Karpas-422 (cell line): ENCODE measurements at places on chromosomes 4 and X. TPM values are rescaled to one million over a fixed set of nuclear protein-coding genes. Genes with fewer than 3 reads are reported as not detected.

DNA sequence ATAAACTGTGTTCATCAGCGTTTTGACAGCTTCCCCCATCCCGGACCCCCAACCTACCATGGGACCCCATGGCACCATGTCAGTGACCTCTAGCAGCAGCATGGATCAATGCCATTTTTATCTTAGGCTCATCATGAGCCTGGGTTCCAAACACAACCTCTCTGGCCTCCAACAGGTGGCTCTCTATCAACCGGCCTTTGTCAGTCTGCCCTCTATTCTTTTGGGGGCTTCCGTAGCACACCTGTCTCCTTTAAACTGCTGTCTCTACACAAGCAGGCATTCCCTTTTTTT is 721 bp upstream of the TMEM150C start:
- no peaks in the 10 kb centered on the region for H3K4me1 ChIP-seq
- no peaks in the 10 kb centered on the region for H3K36me3 ChIP-seq
- H3K4me3 ChIP-seq, result no peak overlapping the region
- DNase-seq, result no peak
- H3K27ac ChIP-seq, result no peak overlapping the region

DNA sequence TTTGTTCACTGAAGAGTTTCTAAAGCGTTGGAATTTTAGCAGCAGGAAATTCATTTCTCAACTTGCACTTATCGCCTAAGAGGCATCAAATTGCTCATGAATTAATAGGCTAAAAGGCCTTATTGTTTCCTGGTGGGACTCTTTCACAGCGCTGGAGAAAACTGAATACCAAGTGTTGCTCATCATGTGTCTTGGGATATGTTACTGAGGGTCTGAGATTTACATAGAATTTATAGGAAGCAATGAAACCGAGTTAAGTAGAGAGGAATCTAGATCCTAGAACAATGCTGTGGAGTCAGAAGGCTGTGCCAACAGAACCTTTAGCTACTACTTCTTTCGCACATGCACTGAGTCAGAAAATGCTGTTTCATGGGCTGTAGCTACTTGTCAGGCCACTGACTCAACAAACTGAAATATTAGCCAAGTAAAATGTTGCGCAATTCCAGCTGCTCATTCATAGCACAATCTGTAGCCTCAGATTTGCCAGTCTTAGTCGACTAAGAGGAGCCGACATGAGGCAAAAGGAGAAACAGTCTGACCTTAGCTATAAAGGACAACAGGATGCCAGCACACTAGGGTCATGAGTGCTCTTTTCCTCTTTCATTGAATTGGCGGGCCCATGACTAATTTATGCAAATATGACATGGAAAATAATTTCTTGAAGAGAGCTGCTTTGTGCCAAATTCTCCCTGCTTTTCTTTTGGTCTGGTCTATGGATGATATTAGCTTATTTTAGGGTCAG is 35.9 kb upstream of the CXCL8 start:
- H3K4me3 ChIP-seq, result no peak overlapping the region
- H3K27ac ChIP-seq, result no peak overlapping the region
- H3K27me3 ChIP-seq, result no peaks in the 10 kb centered on the region
- DNase-seq, result no peak
- no peaks in the 10 kb centered on the region for H3K4me1 ChIP-seq

ZDHHC15 gene
- total RNA-seq, result not detected in 2 replicates

DNA sequence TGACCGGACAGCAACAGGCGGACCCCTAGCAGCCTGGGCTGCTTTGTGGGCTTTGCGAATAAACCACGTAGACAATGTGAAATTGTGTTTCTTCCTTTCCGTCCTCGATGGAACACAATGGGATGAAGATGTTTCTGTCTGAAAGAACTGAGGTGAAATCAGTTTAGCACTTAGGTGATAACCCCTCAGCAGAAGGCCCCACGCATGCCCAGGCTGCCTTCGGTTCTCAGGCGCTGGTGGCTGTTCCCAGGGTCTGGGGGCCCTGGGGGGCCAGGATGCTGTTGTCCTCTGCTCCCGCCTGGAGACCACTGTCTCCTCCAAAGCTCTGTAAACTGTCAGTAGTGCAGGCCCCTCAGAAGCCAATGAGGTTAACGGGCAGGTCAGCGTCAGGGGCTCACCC is 73.9 kb upstream of the HGFAC start:
- H3K36me3 ChIP-seq, result no peaks in the 10 kb centered on the region
- no peaks in the 10 kb centered on the region for H3K27me3 ChIP-seq
- no peak for DNase-seq
- no peaks in the 10 kb centered on the region for H3K4me1 ChIP-seq
- H3K4me3 ChIP-seq, result no peak overlapping the region

- H3K27ac ChIP-seq, result no peak overlapping the region
- H3K4me1 ChIP-seq, result peaks cover 6% of the 10 kb centered on the region
- H3K36me3 ChIP-seq, result peaks cover 18% of the 10 kb centered on the region
- no peak overlapping the region for H3K4me3 ChIP-seq
- DNase-seq, result no peak
- H3K27me3 ChIP-seq, result no peaks in the 10 kb centered on the region
Measured at GRCh38 chr4:77911842-77912450, 49.3 kb downstream of the MRPL1 start.

DNA sequence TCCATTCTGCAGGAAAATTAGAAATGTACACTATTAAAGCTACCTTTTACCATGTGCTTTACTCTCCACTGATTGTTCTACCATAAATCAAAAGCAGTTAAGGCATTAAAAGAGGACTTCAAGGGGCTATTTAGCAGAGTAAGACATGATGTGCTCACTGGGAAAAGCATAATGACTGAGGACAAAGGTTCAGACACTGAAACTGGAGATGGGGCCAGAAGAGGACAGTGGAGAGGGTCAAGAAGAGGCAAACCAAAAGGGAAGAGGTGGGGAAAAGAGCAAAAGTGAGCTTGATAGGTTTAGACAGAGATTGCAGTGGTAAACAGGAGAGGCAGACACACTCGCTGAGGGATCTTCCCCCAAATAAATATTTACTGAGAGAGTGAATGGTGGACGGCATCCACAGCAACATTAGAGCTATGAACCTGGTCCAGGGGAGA is 23.8 kb downstream of the SH3RF1 start:
- no peak overlapping the region for H3K27ac ChIP-seq
- DNase-seq, result no peak

GRCh38 chrX:13235930-13236329 is 83.9 kb downstream of the ATXN3L start:
- no peaks in the 10 kb centered on the region for H3K36me3 ChIP-seq
- no peaks in the 10 kb centered on the region for H3K4me1 ChIP-seq
- 0 out of 2 replicates have a peak, but pooled peaks cover 3% of the 10 kb centered on the region for H3K27me3 ChIP-seq
- no peak overlapping the region for H3K4me3 ChIP-seq
- no peak overlapping the region for H3K27ac ChIP-seq

FAT4 gene
- total RNA-seq, result 7.4 and 12.2 TPM in 2 replicates
